ENCODE measurements at places on chromosomes 4 and X.

GRCh38 chr4:124343661-124344171, 368.8 kb downstream of the ANKRD50 start:
- DNase-seq: no peak

DNA sequence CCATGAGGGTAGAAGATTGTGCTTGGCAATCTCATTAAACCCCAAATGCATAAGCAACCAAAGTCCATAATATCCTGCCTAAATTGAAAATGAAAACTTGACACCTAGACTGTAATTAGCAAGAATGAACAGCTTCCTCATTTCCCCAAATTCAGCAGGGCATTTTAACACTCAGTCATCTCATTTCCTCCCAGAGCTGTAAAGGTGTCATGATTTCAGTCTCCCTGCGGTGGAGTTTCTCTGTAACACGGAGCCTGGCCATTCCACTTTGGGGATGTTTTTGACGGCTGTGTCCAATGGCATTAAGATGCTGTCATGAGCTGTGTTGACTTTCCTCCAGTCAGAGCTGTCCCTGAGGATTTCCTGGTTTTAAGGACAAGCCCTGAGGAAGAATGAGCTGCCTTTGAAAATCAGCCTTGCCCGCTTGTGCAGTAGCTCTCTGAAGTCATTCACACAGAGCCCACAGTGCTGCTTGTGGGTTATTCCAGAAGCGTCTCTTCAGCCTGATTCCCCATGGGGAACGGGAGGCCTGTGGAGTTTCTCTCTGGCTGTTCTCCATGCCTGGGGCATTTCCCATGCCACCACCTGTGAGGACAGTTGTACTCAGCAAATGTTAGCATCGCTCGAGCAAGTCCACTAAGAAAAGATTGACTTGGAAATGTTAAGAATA, 187.0 kb downstream of the MID1 start:
- DNase-seq: no peak

DNA sequence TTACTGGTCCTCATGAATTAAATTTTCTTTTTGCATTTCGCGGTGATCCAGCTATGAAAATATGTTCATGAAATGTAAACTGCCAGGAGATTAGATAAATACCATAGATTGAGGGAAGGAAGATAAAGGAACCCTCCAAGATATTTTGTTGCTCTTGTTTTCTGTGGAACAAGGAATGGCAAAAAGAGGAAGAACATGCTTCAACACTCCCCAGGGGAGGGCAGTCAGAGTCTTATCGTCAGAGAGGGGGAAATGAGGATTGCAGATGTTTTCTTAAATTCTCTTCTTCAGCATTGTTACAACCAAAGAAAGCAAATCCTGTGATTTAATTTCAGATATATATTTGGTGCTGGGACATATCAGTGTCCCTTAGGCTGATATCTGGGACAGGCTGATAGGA, 9.5 kb upstream of the SFRP2 start:
- no peak for DNase-seq

DNA sequence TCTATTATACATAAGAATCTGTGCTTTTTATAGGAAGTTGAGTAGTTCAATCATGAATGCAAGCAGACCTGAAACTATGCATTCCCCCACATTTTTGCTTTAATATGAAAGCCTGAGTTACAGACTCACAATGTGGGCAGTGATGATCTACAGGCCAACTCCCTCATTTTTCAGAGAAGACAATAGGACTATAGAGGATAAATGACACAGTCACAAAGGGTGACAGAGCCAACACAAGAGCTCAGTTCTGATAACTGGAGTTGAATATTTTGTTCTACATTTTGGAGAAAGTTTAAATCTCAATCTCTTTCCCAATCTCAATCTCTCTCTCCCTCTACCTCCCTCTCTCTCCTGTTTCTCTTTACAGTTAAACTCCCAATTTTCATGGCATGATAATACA, 27.0 kb downstream of the MBNL3 start:
- no peak for DNase-seq

DNA sequence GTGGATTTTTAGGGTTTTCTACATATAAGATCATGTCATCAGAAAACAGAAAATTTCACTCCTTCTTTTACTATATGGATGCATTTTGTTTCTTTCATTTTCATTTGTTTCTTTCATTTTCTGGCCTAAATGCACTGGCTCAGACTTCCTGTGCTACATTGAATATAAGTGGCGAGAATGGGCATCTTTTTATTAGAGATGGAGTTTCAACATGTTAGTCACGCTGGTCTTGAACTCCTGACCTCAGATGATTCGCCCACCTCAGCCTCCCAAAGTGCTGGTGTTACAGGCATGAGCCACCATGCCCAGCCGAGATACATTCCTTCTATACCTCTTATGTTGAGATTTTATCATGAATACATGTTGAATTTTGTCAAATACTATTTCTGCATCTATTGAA, 61.8 kb downstream of the BRWD3 start:
- no peak for DNase-seq

GRCh38 chr4:28179126-28179525, 1318.5 kb downstream of the STIM2 start:
- no peak for DNase-seq

DNA sequence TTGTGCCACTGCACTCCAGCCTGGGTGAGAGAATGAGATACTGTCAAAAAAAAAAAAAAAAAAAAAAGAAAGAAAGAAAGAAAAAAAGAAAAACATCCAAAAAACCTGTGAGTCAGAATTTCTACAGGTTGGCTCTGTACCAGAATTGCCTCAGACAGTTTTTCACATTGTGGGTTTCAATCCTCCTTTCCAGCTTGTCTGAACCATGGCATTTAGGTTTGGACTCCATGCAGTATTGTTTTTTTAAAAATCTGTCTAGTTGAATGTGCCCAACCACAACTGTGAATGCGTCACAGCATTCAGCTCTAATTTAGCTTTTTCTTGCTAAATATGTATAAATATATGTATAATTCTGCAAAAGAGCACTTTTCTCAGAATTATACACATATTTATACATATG, 31.4 kb upstream of the ARSH start:
- DNase-seq: no peak

GRCh38 chr4:44415251-44415650, 33.4 kb downstream of the KCTD8 start:
- DNase-seq: no peak

GRCh38 chr4:177975315-177975987, 533.2 kb upstream of the AGA start:
- no peak for DNase-seq

DNA sequence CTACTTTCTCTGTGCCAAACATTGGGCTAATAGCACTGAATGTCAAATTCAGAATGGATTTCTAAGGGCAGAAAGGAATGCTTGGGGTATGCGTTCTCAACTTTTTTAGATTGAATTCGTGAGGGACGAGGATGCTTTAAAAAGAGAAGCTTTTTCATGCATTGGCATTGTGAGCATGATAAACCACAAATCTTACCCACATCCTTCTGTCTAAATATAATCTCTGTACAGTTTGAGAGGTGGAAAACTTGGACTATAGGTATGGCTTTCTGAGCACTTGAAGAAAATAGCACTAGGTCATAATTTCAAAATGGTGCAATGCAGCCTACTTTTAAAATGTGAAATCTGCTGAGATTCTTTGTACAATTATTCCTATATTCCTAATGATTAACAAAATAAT, 71.4 kb upstream of the HHIP start:
- no peak for DNase-seq

GRCh38 chrX:43703211-43703791, 47.2 kb downstream of the MAOA start:
- DNase-seq: no peak

GRCh38 chr4:19381068-19381467, 870.6 kb upstream of the SLIT2 start:
- DNase-seq: no peak

GRCh38 chr4:186693159-186693815, 30.4 kb downstream of the FAT1 start:
- DNase-seq: no peak

DNA sequence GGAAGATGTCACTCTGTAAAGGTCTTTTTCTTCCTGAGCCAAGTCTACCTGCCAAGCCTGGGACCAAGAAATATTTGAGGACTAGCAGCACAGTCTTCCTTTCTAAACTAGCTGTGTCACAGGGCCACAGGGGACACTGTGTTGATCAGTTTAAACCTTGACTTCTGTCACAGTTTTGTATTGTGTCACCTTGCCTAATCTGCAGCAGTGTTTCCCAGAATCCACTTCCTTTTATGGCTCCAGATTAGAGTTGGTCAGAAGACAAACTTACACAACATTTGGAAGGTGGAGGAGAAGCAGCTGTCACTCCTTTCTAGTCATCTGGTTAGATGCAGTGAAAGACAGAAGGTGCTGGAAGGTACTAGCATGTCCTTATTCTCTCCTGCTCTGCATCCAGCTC, 143.1 kb upstream of the BCOR start:
- no peak for DNase-seq

- no peak for DNase-seq
Measured at GRCh38 chrX:39915081-39915480, 182.7 kb downstream of the BCOR start.

DNA sequence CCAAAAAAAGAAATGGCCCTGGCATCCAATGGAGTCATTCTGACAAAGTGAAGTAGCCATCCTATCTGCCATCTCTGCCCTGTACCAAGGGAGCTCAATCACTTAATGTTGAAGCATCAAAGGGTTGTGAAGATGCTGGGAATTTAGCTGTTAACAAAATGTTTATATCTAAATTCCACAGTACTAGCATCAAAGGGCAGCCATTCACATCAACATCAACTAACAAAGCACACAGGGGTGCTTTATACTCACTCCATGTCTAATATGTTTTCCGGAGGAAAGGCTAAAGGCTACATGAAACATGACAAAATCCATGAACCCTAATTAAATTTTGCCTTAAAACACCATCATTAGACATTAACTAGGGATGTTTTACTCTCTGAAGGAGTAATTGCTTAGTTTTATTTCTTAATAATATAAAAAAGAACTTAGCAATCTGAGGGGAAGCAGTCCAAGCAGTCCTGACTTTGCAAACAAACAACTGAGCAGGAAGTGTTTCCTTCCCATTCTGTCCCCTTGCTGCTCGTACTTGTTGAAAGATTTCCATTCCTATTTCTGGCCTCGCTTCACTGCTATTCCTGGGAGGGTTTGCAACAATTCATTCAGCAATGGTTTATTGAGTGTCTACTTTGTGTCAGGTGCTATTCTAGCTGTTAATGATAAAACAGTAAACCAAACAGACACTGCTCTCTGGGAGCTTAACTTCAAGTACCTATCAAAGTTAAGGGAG, 208.6 kb upstream of the SLC7A11 start:
- no peak for DNase-seq

DNA sequence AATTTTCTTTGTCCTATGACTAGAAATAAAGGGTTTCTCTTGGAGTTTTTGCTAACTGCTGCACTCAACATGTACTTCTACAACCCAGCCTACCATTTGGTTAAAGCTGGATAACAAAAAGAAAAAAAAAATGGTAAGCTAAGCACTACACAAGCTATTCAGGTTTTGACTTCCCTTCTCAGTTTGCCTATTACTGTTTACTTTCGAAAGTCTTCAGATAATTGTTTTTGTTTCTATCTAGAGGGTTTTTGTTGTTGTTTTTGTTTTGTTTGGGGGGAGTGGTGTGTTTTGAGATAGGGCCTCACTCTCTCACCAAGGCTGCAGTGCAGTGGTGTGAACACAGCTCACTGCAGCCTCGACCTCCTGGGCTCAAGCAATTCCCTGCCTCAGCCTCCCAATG, 46.6 kb downstream of the CLOCK start:
- DNase-seq: no peak

GRCh38 chr4:70671091-70671490, 4.8 kb upstream of the JCHAIN start:
- DNase-seq: no peak

DNA sequence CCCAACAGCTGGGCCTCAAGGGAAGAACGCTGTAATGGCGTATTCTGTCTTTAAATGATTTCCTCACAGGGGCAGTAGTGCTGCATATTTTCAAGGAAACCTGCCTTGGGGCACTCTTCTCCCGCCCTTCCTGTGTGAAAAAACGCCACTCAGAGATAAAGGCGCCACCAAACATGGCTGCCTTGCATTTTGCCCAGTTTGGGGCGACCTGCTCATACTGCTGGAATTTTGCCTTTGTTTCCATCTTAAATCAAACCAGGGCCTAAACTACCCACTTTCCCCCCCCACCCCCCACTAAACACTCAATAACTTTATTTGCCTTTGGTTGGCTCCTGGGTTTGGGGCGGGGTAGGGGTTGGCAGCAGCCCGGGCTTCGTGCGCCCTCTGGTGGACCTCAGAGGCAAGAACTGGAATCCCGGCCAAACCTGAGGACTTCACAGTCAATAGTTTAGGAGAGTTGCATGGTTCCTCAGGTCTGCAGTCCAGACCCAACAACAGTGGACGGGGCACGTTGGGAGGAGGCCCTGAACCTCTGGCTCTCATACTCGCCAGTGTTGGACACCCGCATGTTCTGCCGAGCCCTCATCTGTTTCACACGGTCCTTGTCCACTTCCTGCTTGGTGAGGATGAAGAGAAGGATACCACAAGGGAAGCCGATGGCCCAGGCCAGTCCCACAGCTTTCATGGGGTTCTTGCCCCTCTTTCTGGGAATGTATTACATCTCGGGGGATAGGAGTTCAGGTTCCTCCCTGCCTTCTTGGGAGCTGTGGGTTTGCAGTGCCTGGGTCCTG, 220.1 kb upstream of the STK26 start:
- DNase-seq: no peak

DNA sequence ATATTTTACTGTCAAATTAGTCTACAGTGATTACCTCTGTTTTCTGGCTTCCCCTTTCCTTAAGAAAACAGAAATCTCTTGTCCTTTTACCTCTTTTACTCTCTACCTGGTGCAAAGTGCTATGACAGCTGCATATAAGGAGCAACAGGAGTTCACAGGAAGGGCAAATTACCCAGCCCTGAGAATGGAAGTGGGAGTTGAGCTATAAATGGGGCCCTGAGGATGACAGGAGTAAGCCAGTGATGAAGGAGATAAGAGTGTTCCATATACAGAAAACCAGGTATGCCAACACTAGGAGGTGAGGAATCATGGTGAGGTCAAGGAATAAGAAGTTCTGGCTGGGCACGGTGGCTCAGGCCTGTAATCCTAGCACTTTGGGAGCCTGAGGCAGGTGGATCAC, 4.5 kb upstream of the HSD17B13 start:
- no peak for DNase-seq

GRCh38 chrX:15749642-15750610, 11.9 kb downstream of the CA5B start:
- DNase-seq: no peak

GRCh38 chrX:2628751-2629315, 62.3 kb upstream of the CD99 start:
- DNase-seq: no peak

DNA sequence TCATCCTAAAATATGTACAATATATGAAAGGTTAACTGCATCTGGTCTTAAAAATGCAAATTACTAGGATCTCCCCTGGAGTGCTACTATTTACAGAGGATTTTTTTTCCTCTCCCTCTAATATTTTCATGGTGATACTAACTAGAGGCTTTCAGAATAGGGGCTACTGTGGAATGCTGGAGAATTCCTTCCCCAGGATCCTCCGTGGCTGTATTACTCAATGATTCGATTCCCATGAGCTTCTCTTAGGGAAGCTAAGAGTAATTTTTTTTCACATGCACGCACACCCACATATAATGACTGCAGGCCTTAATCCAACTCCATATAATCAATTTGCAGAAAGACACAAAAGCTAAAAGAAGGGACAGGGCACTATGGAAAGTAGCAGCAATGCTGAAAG, 184.7 kb downstream of the ARHGAP6 start:
- DNase-seq: no peak
